ENCODE measurements at places on chromosomes 2 and 18.

- no peak for DNase-seq
Measured at GRCh38 chr2:75453384-75454240, 107.1 kb downstream of the EVA1A start.

DNA sequence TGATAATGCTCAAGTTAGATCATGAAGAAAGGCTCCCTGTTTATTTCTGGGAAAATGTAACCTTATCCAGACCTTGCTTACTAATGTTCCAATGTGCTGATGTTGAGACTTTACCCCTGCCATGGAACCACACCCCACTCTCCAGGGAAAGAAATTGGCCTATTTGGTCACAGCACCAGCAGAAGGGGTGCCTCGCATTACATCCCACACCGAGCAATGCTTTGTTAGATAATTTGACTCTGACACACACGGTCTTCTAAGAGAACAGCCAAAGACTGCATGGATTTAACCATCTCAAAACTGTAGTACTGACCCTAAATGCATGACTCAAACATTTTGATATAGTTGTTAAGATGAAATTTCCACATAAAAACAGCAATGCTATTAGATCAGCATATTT lies 152.1 kb upstream of the CCDC150 start:
- DNase-seq, result no peak

- DNase-seq, result no peak
Measured at GRCh38 chr2:164761737-164762460, 79.7 kb downstream of the COBLL1 start.

GRCh38 chr18:45780568-45780967 lies 44.9 kb upstream of the SIGLEC15 start:
- DNase-seq, result no peak

DNA sequence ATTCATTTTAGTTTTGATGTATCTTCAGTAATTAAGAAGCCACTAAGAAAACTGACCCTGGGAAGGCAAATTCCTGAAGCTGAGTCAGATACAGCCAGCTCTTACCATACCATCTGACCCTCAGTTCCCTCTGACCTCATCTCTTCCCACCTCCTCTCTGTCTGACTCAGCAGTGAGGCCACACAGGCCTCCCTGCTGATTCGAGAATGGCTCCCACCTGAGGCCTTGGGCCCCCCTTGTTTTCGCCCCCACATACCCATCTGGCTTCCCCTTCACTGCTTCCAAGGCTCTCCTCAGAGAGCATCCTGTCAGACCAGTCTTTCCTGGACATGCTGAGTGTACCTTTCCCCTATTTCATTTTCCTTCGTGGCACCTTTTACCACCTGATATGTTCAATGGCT lies 71.0 kb upstream of the CYP1B1 start:
- DNase-seq, result no peak

- DNase-seq, result no peak
Measured at GRCh38 chr2:203648273-203648672, 58.2 kb upstream of the CD28 start.

- DNase-seq, result peak; percentile 31
Measured at GRCh38 chr18:54269893-54270844, 852 bp downstream of the POLI start.

- peak; percentile 19 for DNase-seq
Measured at GRCh38 chr2:113876503-113877387, 13.1 kb upstream of the ACTR3 start.

GRCh38 chr2:30354621-30355020 lies 92.4 kb upstream of the LCLAT1 start:
- no peak for DNase-seq

DNA sequence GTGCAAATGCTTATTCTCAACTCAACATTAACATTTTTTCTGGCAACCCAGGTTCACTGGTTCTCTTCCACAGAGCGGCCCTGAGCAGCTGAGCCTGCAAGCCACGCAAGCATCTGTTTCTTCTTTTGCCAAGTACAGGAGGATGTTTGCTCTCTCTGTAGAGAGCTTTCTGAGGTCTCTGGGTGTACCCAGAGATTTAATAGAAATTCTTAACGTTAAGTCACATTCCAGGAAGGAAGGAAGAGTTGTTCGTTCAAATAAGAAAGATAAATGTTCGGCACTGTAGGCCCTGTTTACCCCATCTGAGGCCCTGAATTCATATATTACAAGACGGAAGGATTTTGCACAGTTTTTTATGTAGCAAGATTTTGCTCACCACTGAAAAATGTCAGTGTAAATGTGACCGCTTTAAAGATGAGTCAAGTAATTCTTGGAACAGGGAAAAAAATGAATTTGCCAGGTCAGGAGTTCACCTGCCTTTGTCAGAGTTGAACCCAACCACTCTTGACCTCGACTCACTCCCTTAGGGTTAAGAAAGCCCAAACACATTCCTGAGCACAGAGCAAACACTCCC lies 30.1 kb downstream of the KCTD18 start:
- DNase-seq, result no peak

DNA sequence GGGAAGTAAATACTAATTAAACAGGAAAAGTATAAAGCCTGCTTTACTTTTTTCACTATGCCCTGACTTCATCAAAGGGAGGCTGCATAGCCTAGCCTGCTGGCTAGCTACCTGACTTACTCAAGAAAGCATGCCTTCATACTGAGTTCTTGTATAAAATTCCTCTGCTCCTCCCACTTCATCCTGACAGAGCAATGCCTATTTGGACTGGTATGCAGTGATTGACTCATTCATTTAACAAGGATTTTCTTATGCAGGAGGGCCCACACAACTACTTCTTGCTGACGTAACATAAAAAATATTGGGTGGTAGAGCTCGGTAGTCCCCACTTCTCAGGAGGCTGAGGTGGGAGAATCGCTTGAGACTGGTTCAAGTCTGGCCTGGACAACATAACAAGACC lies 70.5 kb downstream of the PRPF40A start:
- no peak for DNase-seq

GRCh38 chr2:160409480-160409879 lies 84.1 kb downstream of the RBMS1 start:
- DNase-seq, result no peak

DNA sequence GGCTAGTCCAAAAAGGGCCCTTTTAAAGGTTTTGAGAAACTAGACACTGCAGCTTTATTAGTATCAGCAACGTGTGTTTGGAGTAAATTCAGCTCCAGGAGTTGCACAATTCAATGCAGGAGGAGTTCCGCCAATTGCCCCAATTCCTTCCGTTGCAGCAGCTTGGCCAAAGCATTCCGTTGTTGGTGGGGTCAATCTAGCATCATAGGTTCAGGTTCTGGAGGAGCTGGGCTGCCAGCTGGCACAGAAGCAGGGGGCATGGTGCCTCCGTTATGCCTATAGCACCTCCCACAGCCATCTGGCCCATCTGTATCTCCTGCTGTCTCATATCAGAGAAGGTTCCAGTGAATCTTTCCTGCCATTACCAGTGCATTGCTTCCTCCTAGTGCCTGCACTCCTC lies 55.4 kb downstream of the REL start:
- no peak for DNase-seq

GRCh38 chr2:71458413-71459083 lies 5.2 kb downstream of the DYSF start:
- DNase-seq, result no peak

GRCh38 chr2:71932037-71932779 lies 215.5 kb downstream of the CYP26B1 start:
- DNase-seq, result no peak

- DNase-seq, result no peak
Measured at GRCh38 chr2:199903111-199903510, 8.0 kb upstream of the C2orf69 start.

DNA sequence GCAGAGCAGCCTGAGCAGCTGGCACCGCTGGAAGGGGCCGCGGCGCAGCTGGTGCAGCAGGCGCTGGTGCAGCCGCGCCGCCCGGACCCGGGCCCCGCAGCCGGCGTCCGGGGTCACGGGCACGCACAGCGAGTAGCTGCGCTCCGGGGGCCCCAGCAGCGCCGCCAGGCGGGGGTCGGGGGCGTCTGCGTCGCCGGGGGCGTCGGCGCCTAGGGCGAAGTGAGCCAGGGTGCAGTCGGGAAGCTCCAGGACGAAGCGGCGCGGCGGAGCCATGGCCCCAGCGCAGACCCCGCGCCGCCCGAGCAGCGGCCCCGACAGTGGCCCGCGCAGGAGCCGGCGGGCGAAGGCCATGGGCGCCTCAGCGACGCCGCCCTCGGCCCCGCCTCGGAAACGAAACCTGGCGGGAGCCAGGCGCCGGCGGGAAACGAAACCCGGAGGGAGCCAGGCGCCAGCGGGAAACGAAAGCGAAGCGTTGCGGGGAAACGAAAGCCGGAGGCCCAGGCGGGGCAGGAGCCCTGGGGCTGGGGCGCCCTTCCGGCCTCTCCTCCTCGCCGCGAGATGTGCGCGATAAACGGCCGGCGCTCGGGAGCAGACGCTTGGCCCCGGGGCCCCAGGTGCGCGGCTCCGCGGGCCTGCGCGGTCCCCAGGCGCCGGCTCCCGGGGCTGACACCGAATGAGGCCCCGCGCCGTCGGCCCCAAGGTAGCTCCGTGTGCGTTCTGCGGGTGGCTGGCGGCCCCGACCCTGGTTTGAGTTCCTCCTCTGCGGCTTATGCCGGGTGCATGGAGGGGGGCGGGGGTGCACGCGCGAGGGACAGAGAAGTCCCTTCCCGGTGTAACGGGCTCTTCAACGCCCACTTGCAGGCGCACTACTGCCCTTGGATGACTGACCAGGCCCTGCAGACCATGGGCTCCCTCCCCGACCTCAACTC lies at the start of gene CMPK2:
Gene CMPK2 (minus strand): TSS at position 562 of the 929 bp plus-strand sequence. CDS start 211 bp downstream, at position 351.
- DNase-seq, result peak; percentile 54

Data from stimulated activated CD8-positive, alpha-beta memory T cell treated with anti-CD3 and anti-CD28 coated beads, Interleukin-4, amount 100 ng/mL, for 24 hours (primary cell).